Activated naive CD8-positive, alpha-beta T cell treated with anti-CD3 and anti-CD28 coated beads, Interleukin-2, amount 10 ng/mL, durations not matched to agents 7 days and 5 days (primary cell): ENCODE measurements at places on chromosomes 12 and 14. TPM values are rescaled to one million over a fixed set of nuclear protein-coding genes. Genes with fewer than 3 reads are reported as not detected.

GRCh38 chr12:31362115-31362758 is 36.3 kb upstream of the SINHCAF start:
- peak overlapping the region; percentile 81 for H3K4me3 ChIP-seq
- peak; percentile 56 for DNase-seq
- peak overlapping the region; percentile 97 for H3K27ac ChIP-seq
- H3K27me3 ChIP-seq = peaks cover 2% of the 10 kb centered on the region

Gene MYO1H
- not detected for total RNA-seq

DNA sequence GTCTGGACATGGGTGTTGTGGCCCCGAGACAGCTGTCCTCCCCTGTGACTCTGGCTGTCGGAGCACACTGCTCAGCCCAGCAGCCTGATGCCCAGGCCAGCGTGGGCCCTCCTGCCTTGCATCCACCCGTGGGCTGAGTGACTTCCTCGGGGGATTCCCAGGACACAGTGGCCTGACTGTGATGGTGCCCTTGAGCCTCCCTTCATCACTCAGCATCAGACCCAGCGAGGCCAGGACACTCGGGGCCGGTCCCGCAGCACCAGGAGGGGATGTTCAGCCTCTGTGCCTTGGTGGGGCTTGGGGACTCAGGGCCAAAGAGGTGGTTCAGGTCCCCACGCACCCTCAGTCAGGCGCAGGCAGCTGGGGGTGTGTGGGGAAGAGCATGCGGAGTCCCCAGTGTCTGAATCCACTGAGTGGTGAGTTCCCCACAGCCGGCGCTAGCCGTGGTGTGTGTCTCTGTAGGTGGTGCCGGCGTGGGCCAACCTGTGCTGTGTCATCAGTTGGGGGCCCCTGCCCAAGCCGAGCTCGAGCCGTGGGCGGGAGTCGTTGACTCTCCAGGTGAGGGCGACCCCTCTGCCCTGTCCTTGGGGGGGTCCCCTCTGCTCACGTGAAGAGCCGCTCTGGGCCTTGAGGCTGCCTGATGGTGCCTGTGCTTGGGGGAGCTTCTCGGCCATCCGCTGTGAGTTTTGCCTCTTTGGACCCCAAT is 185.8 kb downstream of the ADGRD1 start:
- H3K27ac ChIP-seq = no peak overlapping the region
- H3K27me3 ChIP-seq = peaks cover 5% of the 10 kb centered on the region
- no peak for DNase-seq
- no peaks in the 10 kb centered on the region for H3K36me3 ChIP-seq
- no peak overlapping the region for H3K4me3 ChIP-seq
- no peaks in the 10 kb centered on the region for H3K4me1 ChIP-seq

Gene GARIN6
- total RNA-seq = not detected

- peaks cover 22% of the 10 kb centered on the region for H3K27me3 ChIP-seq
- H3K27ac ChIP-seq = no peak overlapping the region
- no peak for DNase-seq
- no peak overlapping the region for H3K4me3 ChIP-seq
These were observed 117.4 kb downstream of the EML1 start for GRCh38 chr14:99910337-99911309.
